ENCODE measurements at places on chromosomes 12 and 14. TPM values are rescaled to one million over a fixed set of nuclear protein-coding genes. Genes with fewer than 3 reads are reported as not detected.

AMIGO2 gene
- 31.0 TPM for total RNA-seq

KRT77 gene
- total RNA-seq: not detected

DPY19L2 gene
- 21.5 TPM for total RNA-seq

NKX2-1 gene
- total RNA-seq: not detected

C3AR1 gene
- 25.9 TPM for total RNA-seq

NRIP2 gene
- total RNA-seq: 9.1 TPM

TMEM229B gene
- 40.1 TPM for total RNA-seq

DAZAP2 gene
- total RNA-seq: 272 TPM

RAB3IP gene
- 25.4 TPM for total RNA-seq

AQP6 gene
- not detected for total RNA-seq

NRXN3 gene
- 3.4 TPM for total RNA-seq

OVCH1 gene
- 0.92 TPM for total RNA-seq

MCRS1 gene
- total RNA-seq: 52.3 TPM

RFLNA gene
- 0.98 TPM for total RNA-seq

IL31 gene
- total RNA-seq: not detected

TAS2R13 gene
- 1.5 TPM for total RNA-seq

GALNT6 gene
- 0.66 TPM for total RNA-seq

DBX2 gene
- total RNA-seq: not detected

NTF3 gene
- total RNA-seq: 0.46 TPM

EAPP gene
- total RNA-seq: 64.9 TPM

ZBTB25 gene
- 13.7 TPM for total RNA-seq

TMTC1 gene
- 39.0 TPM for total RNA-seq

PNMA1 gene
- total RNA-seq: 56.4 TPM

ANKRD33 gene
- not detected for total RNA-seq

KRT6C gene
- total RNA-seq: not detected

TRPV4 gene
- 5.9 TPM for total RNA-seq

ENDOU gene
- not detected for total RNA-seq

EFS gene
- 3.2 TPM for total RNA-seq

ADCY4 gene
- total RNA-seq: 13.8 TPM

MAX gene
- total RNA-seq: 79.2 TPM

TAS2R50 gene
- total RNA-seq: 4.2 TPM

NOVA1 gene
- total RNA-seq: 5.2 TPM

DGKA gene
- total RNA-seq: 16.0 TPM

OR10P1 gene
- total RNA-seq: not detected

KLRK1 gene
- total RNA-seq: 0.28 TPM

CCDC197 gene
- not detected for total RNA-seq

SIRT4 gene
- 7.4 TPM for total RNA-seq

RBMS2 gene
- 9.6 TPM for total RNA-seq

SERPINA10 gene
- total RNA-seq: not detected

HOXC12 gene
- total RNA-seq: not detected

TAS2R31 gene
- total RNA-seq: not detected

SIX4 gene
- 3.5 TPM for total RNA-seq

GPHN gene
- 16.1 TPM for total RNA-seq

ARF3 gene
- 184 TPM for total RNA-seq

MYH6 gene
- total RNA-seq: not detected

LTB4R2 gene
- total RNA-seq: 0.42 TPM

LRRC10 gene
- total RNA-seq: not detected

TSHR gene
- 0.92 TPM for total RNA-seq

FGF6 gene
- not detected for total RNA-seq

Measured in adrenal gland (tissue), 19 donors.